ENCODE measurements at places on chromosomes 11 and 22.

- no peak for DNase-seq
These were observed 6.6 kb upstream of the GRAMD4 start for GRCh38 chr22:46613606-46614021.

- DNase-seq: no peak
These were observed 11.2 kb downstream of the SYT7 start for GRCh38 chr11:61569701-61570100.

- DNase-seq: no peak
These were observed 1.1 kb downstream of the MLC1 start for GRCh38 chr22:50084080-50084477.

DNA sequence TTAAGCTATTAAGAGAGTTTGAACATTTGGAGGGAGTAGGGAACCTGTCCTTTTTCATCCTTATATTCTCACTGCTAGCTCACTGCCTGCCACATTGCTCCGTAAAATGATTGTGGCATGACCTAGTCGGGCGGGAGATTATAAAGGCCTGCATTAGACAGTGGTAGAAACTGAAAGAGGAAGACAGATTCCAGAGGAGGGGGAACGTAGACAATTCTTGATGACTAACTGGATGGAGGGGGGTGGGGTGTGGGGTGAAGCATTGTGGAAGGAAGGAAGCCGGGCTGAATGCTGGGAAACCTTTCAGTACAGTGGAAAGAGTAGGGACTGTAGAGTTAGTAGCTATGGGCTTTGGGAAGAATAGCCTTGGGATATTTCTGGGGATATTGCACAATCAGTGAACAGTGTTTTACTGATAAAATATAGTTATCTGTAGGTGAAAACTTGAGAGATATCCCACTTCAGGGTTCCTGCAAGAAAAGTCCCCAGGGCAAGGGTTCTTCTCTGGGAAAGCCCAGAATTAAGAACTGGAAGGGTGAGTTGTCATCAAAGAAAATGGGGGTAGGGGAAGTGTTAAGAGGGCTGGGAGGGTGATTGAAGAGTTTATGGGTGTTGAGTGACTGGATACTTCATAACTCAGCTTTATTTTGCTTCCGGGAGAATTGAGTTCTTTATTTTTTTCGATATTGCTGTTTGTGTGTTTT lies 2.1 kb downstream of the MED15 start:
- DNase-seq: no peak

GRCh38 chr11:134350381-134350780 lies 18.6 kb downstream of the GLB1L2 start:
- no peak for DNase-seq

DNA sequence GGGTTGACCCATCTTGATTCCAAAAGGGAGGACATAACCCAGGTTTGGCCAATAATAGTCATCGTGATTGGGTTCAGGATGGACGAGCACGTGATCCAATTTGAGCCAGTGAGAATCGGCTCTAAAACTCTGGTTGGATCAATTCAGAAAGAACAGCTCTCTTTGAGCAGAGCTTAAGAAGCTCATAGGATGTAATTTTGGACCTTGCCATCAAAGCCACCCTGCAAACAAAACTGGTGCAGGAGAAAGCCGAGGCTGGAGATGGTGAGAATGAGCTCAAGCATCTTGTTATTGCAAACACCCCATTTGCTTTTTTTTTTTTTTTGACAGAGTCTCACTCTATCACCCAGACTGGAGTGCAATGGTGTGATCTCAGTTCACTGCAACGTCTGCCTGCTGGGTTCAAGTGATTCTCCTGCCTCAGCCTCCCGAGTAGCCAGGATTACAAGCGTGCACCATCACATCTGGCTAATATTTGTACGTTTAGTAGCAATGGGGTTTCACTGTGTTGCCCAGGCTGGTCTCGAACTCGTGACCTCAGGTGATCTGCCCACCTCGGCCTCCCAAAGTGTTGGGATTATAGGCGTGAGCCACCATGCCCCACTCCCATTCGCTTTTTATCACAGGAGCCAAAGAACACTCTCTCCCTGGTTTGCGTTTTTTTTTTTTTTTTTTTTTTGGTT lies 13.8 kb upstream of the MIAT start:
- DNase-seq: no peak

GRCh38 chr11:93653080-93653479 lies 8.4 kb upstream of the CEP295 start:
- DNase-seq: no peak

GRCh38 chr11:118318581-118319336 lies 14.2 kb downstream of the CD3E start:
- DNase-seq: no peak

DNA sequence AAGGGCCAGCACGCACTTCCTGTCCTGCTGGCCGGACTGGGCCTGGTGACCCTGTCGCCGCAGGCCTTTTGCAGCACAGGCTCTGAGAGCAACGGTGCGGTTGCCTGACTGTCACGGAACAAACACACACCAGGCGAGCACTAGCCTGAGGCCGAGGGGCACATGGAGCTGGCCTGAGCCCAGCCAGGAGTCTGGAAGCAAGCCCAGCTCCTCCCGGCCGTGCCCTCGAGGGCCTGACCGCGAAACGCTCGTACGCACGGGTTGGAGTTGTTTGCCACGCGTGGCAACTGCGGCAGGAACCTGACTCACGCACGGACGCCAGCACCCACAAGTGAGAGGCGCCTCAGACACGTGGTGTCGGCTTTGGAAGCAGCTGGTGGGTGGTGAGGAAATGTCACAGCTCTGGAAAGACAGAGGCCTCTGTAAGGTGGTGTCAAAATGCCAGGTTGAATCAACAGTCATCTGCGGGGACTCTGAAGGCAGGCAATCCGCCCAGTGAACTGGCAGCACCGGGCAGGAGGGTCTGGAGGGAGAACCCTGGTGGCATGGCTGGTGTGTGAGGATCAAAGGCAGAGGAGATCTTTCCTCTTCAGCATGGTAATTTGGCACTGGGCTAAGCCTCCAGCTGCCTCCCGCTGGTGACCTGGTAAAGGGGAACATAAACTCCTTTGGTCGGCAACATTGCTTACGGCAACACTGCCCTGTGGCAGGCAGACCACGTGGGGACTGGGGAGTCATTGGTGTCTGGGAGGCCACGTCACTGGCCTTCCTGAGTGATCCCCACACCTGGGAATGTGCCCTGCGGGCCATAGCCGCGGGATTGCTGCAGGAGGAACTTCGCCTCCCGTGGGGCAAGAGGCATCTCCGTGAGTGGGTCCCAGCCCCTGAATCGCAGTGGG lies 15.3 kb upstream of the IL17REL start:
- peak; percentile 22 for DNase-seq

- no peak for DNase-seq
These were observed 8.7 kb upstream of the PIWIL4 start for GRCh38 chr11:94558468-94558867.

DNA sequence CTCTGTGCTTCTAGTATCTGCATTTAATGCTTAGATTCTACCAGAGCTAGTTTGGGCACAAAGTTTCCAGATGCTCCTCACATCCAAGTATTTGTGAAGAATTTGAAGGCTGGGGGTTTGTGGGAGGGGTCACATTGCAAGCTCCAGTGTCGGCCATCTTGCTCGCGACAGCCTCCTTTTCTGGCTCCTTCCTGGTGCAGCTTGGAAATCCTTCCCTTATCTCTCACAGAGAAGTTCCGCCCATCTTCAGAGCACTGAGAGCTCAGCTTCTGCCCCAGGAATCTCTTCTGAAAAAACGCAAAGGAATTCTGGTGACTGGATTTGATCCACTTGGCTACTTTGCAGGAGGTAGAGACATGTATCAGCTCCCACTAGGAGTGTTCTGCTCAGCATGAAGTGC lies 497.5 kb downstream of the TBC1D22A start:
- no peak for DNase-seq

GRCh38 chr11:125464666-125465065 lies 31.4 kb downstream of the FEZ1 start:
- DNase-seq: no peak

DNA sequence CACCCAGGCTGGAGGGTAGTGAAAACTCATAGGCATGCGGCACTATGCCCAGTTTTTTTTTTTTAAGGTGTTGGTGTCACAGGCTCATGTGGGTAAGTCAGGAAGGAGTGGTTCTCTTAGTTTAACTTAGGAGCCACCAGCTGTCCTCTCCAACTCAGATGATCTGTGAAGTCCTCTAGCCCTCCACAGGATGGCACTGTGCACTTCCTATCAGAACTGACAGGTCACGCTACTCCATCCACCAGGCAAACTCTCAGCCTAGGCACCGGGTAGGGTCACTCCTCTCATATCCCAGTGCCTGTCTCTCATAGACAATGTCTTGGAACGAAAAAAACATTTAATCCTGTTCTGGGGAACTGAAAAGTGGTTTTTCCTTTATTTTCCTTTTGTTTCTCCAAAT lies 16.5 kb downstream of the NAP1L4 start:
- peak; percentile 49 for DNase-seq

DNA sequence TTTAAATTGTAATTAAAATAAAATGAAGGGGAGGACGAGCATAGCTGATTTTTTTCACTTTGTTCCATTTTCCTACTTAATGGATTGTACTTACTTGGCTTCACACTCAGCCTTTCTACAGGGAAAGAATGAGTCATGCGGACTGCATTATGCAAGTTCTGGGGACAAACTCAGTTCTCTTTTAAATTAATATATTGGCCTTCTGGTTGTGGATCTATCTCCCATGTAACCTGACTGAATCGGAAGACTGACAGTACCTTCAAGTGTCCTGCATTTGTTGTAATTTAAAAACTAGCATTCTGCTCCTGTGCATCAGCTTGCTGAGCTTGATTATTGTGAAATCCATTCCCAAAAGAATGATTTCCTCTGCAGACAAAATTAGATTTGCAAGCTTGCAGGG lies 12.2 kb downstream of the OR8D1 start:
- no peak for DNase-seq

GRCh38 chr11:128890543-128891368 lies at the start of gene KCNJ5:
TSS of gene KCNJ5 (plus strand) at chr11:128891356. CDS start at chr11:128911274, 19,918 bp downstream.
- no peak for DNase-seq

GRCh38 chr22:45452565-45453379 lies 39.3 kb downstream of the RIBC2 start:
- no peak for DNase-seq

DNA sequence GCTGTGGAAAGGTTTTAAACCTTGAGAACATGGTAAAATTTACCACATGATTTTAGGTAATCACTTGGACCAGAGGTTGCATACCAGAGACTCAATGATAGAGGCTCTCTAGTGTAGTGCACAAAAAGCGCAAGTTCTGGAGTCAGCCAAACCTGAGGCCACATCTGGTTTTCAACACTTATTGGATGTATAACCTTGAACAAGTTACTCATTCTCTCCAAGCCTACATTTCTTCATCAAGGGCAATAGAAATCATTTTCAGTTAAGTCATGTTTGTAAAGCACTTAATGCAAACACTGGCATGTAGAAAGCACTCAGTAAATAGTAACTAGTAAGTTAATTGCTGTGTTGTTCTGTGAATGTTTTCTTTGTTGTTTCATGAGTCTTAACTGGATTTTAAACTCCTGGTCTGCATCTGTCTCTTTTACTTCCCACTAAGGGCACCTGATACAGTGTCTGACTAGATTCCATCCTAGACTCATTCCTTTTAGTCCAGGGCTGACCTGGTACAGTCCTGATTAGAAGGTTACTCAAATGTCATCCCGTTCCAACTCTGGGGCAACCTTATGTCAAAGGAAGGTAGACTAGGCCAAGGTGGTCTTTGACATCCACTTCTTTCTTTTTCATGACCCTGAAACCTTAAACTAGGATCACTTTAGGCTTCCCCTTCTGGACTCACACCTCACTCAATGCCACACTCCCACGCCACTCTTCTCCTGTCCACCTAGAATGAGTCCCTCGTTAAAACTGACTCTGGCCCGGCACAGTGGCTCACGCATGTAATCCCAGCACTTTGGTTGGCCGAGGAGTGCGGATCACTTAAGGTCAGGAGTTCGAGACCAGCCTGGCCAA lies 34.5 kb upstream of the EED start:
- DNase-seq: no peak

GRCh38 chr11:69892986-69893555 lies 73.9 kb upstream of the FGF3 start:
- DNase-seq: no peak

GRCh38 chr11:96763244-96763643 lies 373.4 kb downstream of the JRKL start:
- no peak for DNase-seq

DNA sequence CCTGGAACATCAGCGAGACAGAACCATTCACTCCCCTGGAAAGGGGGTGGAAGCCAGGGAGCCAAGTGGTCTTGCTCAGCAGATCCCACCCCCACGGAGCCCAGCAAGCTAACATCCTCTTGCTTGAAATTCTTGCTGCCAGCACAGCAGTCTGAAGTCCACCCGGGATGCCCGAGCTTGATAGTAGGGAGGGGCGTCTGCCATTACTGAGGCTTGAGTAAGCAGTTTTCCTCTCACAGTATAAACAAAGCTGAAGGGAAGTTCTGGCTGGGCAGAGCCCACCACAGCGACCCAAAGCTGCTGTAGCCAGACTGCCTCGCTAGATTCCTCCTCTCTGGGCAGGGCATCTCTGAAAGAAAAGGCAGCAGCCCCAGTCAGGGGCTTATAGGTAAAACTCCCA lies 764.8 kb upstream of the LUZP2 start:
- no peak for DNase-seq

DNA sequence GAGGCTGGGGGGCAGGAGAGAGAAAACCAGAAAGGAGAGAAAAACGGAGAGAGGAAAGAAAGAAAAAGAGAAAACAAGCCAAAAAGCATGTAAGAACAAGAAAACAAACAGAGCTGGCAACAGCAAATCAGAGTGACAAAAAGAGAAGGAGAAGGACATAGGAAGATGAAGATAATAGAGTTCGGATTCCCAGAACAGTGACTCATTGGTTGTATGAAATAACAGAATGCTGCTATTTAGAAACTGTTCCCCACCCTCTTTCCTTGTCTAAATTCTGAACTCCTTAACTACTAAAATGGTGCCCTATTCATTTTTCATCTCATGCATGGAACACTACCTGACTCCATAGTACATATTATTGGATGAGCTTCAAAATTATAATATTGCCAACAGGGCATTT lies 317.4 kb downstream of the C11orf87 start:
- no peak for DNase-seq

- no peak for DNase-seq
These were observed 45.4 kb downstream of the GAB2 start for GRCh38 chr11:78372114-78372768.

DNA sequence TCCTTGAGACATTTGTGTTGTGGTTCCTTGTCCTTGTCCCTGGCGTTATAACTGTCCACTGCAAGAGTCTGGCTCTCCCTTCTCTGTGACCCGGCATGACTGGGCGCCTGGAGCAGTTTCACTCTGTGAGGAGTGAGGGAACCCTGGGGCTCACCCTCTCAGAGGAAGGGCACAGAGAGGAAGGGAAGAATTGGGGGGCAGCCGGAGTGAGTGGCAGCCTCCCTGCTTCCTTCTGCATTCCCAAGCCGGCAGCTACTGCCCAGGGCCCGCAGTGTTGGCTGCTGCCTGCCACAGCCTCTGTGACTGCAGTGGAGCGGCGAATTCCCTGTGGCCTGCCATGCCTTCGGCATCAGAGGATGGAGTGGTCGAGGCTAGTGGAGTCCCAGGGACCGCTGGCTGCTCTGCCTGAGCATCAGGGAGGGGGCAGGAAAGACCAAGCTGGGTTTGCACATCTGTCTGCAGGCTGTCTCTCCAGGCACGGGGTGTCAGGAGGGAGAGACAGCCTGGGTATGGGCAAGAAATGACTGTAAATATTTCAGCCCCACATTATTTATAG lies 23.0 kb downstream of the MYBPC3 start:
- DNase-seq: no peak

GRCh38 chr11:134275534-134276395 lies at the start of gene GLB1L3:
TSS of gene GLB1L3 (plus strand) at chr11:134276379. CDS start at chr11:134276741, 362 bp downstream.
- peak; percentile 53 for DNase-seq

All from H9 (cell line).